ENCODE measurements at places on chromosomes 7 and 10.

DNA sequence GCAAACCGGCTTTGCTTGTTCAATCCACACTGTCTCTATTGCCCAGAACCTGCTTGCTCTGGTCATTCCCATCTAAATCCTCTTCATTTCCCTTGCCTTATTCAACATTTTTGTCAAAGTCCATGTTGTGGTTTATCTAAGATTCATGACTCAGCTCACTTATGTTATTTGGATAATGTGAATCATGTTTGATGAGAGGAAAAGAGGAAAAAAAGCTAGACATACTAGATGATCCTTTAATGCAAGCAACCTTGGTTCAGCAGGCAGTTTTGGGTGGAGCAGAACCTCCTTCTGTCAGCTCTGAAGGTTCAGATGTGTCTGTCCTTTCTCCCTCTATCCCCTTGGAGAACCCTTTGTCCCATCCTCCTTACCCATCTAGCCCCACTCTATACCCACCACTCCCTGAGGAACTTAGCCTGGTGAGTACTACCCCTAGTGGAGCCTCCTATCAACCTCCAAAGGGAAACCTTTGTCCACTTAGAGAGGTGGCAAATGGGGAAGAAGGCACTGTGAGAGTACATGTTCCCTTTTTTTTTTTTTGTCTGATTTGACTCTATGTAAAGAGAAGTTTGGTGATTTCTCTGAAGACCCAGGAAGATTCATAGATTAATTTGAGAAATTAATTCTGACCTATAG, 2.1 kb upstream of the SAMD9L start:
- DNase-seq = no peak

DNA sequence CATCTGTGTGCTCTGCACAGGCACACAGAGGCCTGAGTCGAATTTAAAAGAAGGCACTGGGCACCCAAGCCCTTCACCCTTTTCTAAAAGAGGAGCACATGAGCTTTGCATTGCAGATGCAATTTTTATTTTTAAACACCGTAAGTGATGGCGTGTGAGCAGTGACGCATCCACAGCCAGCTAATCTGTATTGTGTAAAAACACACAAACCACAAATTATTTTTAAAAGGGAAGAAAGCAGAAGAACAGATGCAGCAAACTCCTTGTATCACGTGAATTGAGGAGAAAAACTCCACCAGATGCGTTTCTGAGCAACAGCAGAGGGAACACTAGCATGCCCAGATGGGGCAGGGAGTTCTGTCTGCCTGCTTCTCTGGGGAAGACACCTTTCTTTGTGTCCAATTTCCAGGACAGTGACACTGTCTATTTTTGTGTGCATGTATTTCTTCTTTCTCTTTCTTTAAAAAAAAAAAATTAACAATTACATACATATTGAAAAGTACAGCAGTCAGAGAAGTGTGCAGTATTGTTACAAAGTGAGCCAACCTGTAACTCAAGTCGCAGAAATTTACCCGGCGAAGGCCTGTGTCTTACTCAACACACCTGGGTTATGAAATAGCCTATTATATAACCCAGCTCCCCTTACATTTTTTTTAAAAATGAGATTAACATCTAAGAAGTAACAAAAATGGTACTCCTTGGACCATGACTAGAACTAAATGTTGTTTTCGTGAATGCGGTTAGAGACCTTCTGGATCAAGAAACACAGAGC, 39.2 kb downstream of the EEPD1 start:
- no peak for DNase-seq

- no peak for DNase-seq
These were observed 99.6 kb downstream of the CHST15 start for GRCh38 chr10:123993534-123994416.

DNA sequence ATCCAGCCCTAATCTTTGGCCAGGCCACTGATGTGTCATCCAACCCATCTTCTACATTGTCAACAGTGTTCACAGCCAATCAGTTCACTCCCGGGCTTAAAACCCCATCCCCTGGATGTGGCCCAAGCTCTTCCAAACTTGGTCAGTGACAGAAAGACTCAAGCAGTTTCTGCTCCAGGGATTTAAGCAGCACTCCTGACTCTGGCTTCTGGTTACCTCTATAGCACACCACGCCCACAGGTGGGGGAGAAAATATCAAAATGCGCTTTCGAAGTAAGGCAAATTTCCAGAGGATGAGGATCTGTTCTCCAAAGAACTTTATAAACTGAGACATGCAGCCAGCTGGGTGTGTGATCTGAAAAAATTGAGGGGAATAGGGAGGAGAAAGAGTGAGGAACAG, 35.9 kb downstream of the DENND11 start:
- DNase-seq = no peak

- no peak for DNase-seq
These were observed 1.8 kb downstream of the CHST12 start for GRCh38 chr7:2405201-2405600.

DNA sequence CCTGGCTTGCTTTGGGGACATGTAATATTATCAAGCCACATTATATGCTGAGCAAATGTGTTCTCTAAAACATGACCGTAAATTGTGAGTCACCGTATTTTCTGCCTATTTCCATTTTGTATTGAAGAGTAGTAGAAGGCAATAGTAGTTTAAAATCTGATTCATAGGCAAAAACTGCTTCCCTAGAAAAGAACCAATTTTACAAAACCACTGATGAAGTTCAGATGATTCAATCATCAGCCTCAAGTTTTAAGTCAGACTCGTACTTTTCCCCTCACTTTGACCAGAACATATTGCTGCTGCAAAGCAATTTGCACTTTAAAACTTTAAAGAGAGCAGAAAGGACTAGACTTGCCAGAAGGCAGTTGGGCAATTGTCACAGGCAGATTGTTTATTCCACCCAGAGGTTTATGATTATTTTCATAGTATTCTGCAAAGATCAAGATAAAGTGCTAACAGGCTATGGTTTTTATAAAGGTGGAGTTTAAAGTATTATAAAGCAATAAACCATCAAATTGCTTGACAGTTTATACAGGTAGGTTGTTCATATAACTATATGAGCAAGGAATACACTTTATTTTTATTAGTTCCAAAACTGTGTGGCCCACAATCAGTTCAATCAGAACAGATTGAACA, 168.2 kb downstream of the ETV1 start:
- DNase-seq = no peak

- DNase-seq = no peak
These were observed 290.9 kb upstream of the SP8 start for GRCh38 chr7:21077602-21078001.

DNA sequence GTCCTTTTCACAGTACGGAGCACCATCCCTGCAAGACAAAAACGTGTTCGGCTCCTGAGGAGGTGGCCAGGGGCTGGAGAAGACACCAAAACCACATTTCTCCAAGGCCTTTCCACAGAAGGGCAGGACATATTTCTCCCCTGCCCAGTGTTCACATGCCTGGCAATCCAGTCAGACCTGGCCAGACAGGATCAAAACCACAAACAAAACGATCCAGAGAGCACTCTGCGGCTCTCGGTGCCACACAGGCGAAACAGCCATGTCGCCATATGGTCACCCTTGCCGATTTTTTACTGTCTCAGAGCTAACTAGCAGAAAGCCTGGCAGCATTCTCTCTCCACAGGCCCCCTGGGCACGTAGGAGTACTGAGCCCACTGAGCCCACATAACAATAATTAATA, 113.0 kb downstream of the ABLIM1 start:
- no peak for DNase-seq

DNA sequence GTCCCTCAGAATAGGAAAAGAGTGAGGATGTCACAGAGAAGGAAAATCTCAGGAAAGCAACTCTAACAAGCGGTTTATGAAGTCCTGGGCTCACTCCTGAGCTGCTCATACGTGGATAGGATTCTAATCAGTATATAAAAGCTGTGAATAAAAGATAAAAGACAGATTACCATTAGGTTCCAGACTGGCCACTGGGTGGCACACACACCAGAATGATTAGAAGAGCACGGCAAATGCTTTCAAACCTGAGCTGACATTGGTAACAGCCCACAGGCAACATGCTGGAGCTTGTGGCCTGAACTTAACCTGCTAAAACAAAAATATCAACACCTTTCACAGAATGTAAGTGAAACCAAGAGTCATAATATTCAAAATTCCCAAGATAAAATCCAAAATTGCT, 370.8 kb downstream of the GRID1 start:
- DNase-seq = peak; percentile 11

GRCh38 chr7:43283706-43284105, 171.3 kb downstream of the HECW1 start:
- no peak for DNase-seq

DNA sequence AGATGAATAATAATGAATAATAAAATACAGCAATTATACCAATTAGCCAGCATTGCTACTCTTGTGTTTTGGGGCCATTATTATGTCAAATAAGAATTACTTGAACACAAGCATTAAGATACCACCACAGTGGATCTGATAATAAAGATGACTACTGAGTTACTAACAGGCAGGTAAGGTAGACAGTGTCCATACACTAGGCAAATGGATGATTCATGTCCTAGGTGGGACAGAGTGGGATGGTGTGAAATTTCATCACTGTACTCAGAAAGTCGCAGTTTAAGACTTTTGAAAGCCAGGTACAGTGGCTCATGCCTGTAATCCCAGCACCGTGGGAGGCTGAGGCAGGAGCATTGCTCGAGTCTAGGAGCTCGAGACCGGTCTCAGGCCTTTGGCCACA, 8.7 kb upstream of the UNC5B start:
- DNase-seq = no peak

DNA sequence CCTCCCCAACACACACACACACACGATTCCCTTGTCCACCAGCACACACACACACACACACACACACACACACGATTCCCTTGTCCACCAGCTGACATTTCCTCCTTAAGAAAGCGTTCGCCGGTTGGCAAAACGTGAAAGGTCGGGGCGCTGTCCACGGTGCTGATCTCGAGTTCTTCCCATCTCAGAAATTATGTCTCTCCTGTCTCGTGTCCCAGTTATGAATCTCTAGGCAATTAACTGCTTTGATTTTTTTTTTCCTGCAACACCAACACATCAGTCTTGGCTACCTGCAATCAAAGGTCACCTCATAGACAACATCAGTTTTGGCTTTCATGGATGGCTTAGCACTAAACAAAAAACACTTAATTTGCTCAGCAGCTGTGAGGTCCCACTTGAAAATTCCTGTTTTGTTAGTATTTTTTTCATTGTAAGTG, 1.9 kb downstream of the INA start:
- DNase-seq = peak; percentile 7
